ENCODE measurements at places on chromosomes 13 and 19. TPM values are rescaled to one million over a fixed set of nuclear protein-coding genes. Genes with fewer than 3 reads are reported as not detected.

The CCDC8 gene
- total RNA-seq, result not detected

The KISS1R gene
- total RNA-seq, result 0.43 TPM

The CGB2 gene
- 0.35 TPM for total RNA-seq

The PSG1 gene
- total RNA-seq, result 0.21 TPM

The OR10H4 gene
- not detected for total RNA-seq

The C5AR2 gene
- total RNA-seq, result 1.1 TPM

The C19orf85 gene
- not detected for total RNA-seq

The LRRC4B gene
- 0.85 TPM for total RNA-seq

The RFPL4AL1 gene
- not detected for total RNA-seq

The ZNF586 gene
- 6.4 TPM for total RNA-seq

The FCAR gene
- total RNA-seq, result not detected

The ADGRE3 gene
- total RNA-seq, result not detected

The SERPINE3 gene
- total RNA-seq, result not detected

The MISP3 gene
- total RNA-seq, result 3.6 TPM

The PSG6 gene
- 0.13 TPM for total RNA-seq

The MYPOP gene
- total RNA-seq, result 5.3 TPM

The KLK8 gene
- total RNA-seq, result not detected

The SLC39A3 gene
- total RNA-seq, result 27.9 TPM

The ZNF497 gene
- 1.5 TPM for total RNA-seq

The ZNF563 gene
- not detected for total RNA-seq

The IGFL4 gene
- 0.63 TPM for total RNA-seq

The AP1M2 gene
- 36.5 TPM for total RNA-seq

The C5AR1 gene
- total RNA-seq, result 1.3 TPM

The LRFN3 gene
- 21.5 TPM for total RNA-seq

Data from A549 treated with DMSO at 1 μM for 4 hours (cell line).